Activated naive CD8-positive, alpha-beta T cell treated with anti-CD3 and anti-CD28 coated beads for 36 hours (primary cell): ENCODE measurements at places on chromosomes 2 and 18.
A peak's percentile ranks its signal among the peaks of the same experiment; 100 is the strongest.

GRCh38 chr18:23853448-23854195 is 160.9 kb upstream of the TTC39C start:
- no peak for DNase-seq

GRCh38 chr18:58507880-58508279 is 121.0 kb downstream of the ALPK2 start:
- DNase-seq: no peak

GRCh38 chr2:49255409-49255971 is 101.2 kb upstream of the FSHR start:
- DNase-seq: no peak

- no peak for DNase-seq
These were observed 5.8 kb upstream of the PMAIP1 start for GRCh38 chr18:59893971-59894370.

- DNase-seq: no peak
These were observed 155.6 kb upstream of the HAAO start for GRCh38 chr2:42947809-42948600.

DNA sequence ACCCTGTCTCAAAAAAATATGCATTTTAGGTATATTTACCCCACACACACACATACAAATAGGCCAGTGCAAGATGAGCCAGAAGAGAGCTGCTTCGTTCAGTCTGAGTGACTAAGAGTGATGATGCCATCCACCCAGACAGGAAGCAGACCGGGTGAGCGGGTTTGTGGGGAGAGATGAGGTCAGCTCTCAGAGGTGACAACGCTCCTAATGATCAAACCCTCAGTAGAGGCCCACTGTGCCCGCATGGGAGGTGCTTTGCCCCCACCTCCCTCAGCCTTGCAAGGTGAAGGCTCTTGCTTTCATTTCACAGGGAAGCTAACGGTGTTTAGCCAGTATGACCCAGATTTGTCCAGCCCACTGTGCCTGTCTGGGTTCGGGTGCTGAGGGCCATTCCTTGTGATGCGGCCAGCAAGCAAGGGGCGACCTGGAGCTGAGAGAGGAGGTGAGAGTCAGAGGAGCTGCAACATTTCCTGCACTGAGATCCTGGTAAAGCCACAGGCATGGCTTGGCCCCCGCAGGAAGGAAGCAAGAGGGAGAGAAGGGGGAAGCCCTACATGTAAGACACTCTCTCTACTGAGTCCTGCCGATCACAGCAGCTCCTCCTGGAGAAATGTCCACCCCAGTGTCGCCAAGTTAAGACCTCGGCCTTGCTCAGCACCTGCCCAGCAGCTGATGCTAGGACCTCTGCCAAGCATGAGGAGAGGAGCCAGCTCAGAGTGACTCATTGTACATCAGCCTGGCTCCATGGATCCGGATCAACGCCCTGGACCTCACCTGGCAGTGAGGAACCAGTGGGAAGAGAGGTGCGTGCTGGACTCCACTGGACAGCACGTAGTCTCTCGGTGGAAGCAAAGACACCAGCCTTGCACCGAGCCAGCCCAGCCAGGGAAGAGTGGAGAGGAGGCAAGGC is 37.0 kb downstream of the NIFK start:
- peak; percentile 87 for DNase-seq

GRCh38 chr2:69969991-69970390 is 8.6 kb upstream of the ASPRV1 start:
- no peak for DNase-seq

- DNase-seq: no peak
These were observed 139.8 kb downstream of the ZFP36L2 start for GRCh38 chr2:43086451-43087221.

- peak; percentile 39 for DNase-seq
These were observed 1.1 kb upstream of the RNU4ATAC start for GRCh38 chr2:121529439-121530211.

DNA sequence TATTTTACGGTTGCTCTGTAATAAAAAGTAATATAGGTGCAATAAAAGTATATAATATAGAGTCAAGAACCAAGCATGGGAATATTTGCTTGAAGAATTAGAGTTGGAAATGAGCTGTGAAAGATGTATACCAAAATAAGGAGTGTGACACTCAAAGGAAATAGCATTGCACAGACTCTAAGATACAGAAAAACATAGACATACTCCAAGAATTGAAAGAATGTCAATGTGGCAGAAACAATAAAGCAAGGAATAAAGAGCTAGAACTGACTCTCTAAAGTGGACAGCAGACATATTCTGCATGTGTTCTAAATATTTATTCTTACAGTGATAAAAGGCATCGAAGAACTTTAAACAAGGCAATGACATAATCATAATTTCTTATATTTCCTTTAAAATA is 561.1 kb upstream of the SETBP1 start:
- DNase-seq: no peak
